Osteoblast (primary cell): ENCODE measurements at places on chromosomes 1 and 21.

DNA sequence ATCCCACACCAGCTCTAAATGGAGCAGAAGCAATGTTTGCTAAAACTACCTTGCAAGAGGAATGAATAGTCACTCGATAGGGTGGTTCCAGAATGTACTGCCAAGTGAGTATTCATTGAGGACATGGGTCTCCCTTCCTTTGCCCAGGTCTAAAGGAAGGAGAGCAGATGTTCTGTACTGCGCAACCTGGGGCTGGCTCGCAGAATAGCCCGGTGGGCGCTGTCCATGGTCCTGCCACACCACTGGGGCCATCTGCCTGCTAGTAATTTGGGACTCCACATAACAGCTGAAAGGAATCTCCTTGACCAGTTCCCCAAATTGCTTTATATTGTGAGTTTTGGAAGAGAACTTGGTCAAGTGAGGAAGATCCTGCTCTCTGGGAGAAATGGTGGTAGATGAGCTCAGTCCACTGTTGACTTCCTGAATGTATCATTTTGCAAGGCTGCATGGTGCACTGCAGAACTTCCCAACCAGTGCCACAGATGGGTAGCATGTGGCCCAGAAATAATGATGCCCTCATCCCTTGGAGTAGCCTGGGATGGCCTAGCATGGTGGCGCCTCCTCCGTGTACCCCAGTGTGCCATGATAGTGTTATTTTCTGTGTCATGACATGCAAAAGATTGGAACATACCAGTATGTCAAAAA, 5.7 kb downstream of the SLC6A17 start:
- DNase-seq: peak; percentile 96

- DNase-seq: no peak
Measured at GRCh38 chr1:55534565-55535121, 319.5 kb upstream of the USP24 start.

GRCh38 chr1:219126377-219126776, 47.3 kb upstream of the LYPLAL1 start:
- DNase-seq: no peak

GRCh38 chr1:61752921-61753389, 10.7 kb downstream of the PATJ start:
- no peak for DNase-seq

DNA sequence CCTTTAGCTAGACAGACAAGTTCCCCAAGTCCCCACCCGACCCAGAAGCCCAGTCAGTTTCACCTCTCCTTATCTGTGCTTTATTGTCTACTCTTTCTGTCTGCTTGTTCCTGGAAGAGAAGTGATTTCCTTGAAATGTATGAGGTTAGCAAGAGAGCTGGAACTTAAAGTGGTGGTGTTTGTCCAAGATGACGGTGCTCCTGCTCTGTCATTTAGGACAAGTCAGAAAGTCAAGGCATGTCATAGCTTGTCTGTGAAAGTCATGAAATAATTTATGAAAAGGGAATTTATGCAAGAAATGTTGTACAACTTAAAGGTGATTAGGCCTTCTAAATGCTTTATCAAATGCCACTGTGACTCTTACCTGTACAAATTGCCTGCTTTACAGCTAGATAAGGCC, 178.1 kb downstream of the PLA2G4A start:
- no peak for DNase-seq

DNA sequence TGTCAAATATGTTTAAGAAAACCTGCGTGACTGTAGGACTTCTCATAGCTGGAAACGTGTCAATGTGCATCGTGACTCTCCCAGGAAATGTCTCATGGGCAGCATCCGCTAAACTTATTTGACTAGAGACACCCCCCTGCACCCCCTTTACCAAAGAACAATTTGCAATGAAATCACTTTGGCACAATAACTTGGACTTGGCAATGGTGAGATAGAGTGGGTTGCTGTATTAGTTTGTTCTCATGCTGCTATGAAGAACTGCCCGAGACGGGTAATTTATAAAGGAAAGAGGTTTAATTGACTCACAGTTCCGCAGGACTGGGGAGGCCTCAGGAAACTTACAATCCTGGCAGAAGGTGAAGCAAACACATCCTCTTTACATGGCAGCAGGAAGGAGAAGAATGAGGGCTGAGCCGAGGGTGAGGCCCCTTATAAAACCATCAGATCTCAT, 13.8 kb downstream of the CLDN14 start:
- DNase-seq: no peak

DNA sequence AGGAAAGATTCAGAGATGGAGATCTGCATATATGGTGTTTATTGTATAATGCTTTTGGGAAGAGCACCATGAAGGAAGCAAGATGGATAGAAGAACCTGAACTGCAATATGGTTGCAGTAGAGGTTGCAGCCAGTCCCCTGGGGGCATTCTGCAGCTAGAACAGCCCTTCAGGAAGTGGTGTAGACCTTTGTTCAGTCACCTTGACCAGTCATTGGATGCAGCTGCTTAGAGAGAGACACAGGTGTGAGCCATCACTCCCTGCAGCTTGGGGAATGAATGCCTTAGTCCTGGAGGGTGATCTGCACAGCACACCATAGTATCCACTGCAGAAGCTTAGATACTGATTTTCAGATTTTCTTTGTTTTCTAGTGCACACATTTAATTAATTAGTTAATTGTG, 42.3 kb downstream of the NEK7 start:
- DNase-seq: no peak

- DNase-seq: peak; percentile 62
Measured at GRCh38 chr1:40532844-40533424, 1.5 kb downstream of the ZNF684 start.

DNA sequence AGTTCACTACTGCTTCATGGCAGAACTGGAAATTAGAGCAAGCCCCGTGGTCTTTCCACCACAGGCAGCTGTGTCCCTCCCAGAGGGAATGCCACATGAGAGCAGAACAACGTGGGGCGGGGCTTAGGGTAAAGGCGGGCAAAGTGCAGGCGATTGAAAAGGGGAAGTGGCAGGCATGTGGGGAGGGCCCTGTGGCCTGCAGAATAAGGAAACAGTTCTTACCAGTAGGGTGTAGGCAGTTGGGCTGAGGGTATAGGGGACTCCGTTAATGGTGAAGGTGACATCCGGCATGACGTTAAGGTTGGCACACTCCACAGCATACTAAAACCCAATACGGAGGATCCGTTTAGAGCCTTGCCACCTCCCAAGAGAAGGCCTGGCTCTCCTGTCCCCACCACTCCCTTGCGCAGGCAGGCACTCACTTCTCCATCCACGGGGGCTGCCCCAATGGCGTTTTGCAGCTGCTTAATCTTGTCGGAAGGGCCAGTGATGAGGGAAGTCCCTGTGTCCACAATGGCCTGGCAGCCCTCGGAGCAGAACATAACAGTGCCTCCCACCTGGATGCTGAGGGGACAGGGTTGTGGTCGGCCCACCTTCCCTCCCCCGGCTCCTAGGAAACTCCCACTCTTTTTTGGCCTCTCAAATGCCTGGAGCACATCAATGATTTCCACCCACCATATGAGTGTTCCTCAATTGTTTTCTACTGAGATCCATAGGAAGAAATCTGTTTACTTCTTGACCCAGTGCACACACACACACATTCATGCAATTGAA, 9.1 kb upstream of the RAB7B start:
- no peak for DNase-seq

DNA sequence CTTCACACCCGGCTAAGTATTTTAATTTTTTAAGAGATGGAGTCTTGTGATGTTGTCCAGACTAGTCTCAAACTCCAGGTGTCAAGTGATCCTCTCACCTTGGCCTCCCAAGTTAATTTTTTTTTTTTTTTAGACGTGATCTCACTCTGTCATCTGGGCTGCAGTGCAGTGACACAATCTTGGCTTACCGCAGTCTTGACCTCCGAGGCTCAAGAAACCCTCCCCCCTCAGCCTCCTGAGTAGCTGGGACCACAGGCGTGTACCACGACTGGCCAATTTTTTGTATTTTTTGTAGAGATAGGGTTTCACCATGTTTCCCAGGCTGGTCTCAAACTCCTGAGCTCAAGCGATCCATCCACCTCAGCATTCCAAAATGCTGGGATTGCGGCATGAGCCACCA, 11.7 kb upstream of the IFNLR1 start:
- no peak for DNase-seq

GRCh38 chr1:243496187-243496646, 240.4 kb downstream of the SDCCAG8 start:
- DNase-seq: no peak

DNA sequence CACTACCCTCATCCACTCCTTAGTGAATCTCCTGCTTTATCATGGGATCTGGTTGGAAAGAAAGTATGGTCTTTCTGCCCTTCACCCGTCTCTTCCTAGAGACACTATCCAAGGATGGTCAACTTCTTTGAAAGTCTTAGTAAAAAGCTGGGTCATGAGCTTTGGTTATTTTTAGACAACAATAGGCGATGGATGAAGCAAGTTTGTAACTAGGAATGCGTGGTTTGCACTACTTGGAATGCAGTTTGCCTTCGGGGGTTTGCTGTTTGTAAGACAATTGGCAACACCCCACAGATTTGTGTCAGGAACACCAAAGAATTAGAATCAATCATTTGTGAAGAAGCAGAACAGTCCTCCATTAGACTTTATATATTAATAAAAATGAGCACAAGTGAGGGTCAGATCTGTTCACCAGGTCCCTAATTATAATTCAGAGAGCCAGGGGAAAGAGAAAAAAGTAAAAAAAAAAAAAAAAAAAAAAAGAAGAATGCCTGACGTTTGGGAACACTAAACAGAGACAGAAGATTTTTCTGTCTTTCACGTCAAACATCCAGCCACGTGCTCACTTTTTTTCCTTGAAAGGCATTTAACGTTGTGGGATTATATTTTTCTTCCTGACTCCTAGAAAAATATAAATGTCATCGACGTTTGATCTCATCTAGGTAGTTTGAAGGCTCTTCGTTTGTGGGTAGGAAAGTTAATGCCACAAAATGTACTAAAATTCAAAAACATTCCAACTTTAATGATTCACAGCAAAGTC, 60.7 kb upstream of the BTG3 start:
- DNase-seq: no peak

GRCh38 chr1:42524330-42524729, 61.2 kb downstream of the CCDC30 start:
- no peak for DNase-seq

DNA sequence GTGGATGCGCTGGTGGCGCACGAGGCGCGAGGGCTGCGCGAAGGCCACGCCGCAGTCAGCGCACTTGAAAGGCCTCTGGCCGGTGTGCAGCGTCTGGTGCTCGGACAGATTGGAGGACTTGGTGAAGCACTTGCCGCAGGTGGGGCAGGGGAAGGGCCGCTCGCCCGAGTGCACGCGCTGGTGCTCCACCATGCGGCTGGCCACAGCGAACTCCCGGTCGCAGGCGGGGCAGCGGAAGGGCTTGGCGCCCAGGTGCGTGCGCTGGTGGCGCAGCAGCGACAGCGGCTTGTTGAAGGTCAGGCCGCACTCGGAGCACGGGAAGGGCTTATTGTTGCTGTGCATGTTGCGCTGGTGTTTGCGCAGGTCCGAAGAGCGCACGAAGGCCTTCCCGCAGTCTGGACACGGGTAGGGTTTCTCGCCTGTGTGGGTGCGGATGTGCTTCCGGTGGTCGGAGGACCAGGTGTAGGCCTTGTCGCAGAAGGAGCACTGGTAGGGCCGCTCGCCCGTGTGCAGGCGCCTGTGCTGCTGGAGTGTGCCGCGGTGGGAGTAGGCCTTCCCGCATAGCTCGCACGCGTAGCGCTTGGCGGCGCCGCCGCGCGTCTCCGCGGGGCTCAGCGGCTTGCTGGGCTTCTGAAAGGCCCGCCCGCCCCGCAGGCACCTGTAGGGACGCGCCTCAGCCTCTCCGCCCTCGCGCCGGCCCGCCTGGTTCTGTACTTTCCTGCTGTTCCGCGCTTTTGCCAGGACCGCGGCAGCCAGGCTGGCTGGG, 4.7 kb downstream of the ZNF648 start:
- DNase-seq: no peak

- peak; percentile 87 for DNase-seq
Measured at GRCh38 chr1:6967431-6968111, 182.3 kb downstream of the CAMTA1 start.

- no peak for DNase-seq
Measured at GRCh38 chr1:228280106-228280901, 72.5 kb downstream of the OBSCN start.

- peak; percentile 94 for DNase-seq
Measured at GRCh38 chr1:201460814-201461644, 8.0 kb downstream of the PHLDA3 start.

DNA sequence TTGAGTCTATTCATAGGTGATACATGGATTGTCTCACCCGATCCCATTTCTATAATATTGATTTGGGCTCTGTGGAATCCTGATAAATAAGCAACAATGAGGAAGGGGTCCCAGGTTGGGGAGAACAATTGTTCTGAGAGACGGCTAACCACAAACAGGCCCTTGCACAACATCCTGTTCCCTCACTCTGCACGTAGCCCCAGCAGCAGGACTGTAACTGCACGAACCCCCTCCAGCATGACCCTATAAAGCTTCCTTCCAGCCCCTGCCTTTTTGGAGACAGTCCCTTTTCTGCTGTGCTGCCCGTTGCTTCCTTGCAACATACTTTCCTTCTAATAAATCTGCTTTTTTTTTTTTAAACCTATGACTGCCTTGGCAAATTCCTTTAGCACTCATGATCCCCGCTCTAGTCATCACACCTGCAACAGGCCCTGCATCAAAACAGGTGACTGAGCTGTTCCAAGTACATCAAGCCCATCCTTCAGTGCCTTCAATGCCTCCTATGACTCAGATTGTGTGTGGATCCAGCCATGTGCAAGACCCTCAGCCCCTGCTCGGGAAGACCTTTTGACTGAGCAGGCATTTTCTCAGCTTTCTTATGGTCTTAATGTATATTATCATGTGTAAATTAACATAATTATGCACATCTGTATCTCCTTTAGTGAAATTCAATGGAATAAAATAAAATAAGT, 63.7 kb upstream of the B3GALNT2 start:
- peak; percentile 5 for DNase-seq

DNA sequence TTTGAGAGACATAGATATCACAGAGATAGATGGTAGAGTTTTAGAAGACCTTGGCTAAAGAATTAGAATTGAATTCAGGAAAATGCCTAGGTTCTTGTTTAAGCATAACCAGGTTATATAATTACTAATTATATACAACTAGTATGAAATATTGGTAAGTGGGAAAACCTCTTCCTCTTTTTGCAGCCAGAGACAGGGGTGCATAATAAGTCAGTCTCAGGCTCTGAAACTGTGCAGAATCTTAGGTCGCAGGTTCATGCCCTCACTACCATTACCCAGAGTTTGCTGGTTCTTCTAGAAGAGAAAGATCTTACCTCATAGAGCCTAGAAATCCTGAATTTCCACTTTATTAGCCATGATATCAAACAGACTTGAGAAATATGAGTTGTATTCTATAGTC, 183.3 kb downstream of the NEK7 start:
- no peak for DNase-seq
